ENCODE measurements at places on chromosomes 1 and 21. TPM values are rescaled to one million over a fixed set of nuclear protein-coding genes. Genes with fewer than 3 reads are reported as not detected.

GJC2 gene
- 1.1 TPM for total RNA-seq

CLDN19 gene
- not detected for total RNA-seq

C1orf74 gene
- 4.3 TPM for total RNA-seq

EPB41 gene
- 10.0 TPM for total RNA-seq

CDCA8 gene
- 6.1 TPM for total RNA-seq

CITED4 gene
- 0.28 TPM for total RNA-seq

USF1 gene
- total RNA-seq, result 62.2 TPM

FABP3 gene
- total RNA-seq, result 5.6 TPM

SHISA4 gene
- total RNA-seq, result 10.0 TPM

MFAP2 gene
- total RNA-seq, result 2.5 TPM

CASQ1 gene
- not detected for total RNA-seq

FCAMR gene
- not detected for total RNA-seq

CTSS gene
- total RNA-seq, result 0.18 TPM

TRIM17 gene
- not detected for total RNA-seq

LCE1E gene
- not detected for total RNA-seq

NHLH1 gene
- not detected for total RNA-seq

SGIP1 gene
- 27.1 TPM for total RNA-seq

C8B gene
- total RNA-seq, result not detected

DPH2 gene
- total RNA-seq, result 21.0 TPM

LAX1 gene
- total RNA-seq, result not detected

SOX13 gene
- 0.56 TPM for total RNA-seq
